Caki2 (cell line): ENCODE measurements at places on chromosomes 5 and 9.

- DNase-seq, result no peak
Measured at GRCh38 chr5:83374547-83374946, 97.0 kb upstream of the VCAN start.

- no peak for DNase-seq
Measured at GRCh38 chr5:14405706-14406553, 175.7 kb upstream of the OTULINL start.

DNA sequence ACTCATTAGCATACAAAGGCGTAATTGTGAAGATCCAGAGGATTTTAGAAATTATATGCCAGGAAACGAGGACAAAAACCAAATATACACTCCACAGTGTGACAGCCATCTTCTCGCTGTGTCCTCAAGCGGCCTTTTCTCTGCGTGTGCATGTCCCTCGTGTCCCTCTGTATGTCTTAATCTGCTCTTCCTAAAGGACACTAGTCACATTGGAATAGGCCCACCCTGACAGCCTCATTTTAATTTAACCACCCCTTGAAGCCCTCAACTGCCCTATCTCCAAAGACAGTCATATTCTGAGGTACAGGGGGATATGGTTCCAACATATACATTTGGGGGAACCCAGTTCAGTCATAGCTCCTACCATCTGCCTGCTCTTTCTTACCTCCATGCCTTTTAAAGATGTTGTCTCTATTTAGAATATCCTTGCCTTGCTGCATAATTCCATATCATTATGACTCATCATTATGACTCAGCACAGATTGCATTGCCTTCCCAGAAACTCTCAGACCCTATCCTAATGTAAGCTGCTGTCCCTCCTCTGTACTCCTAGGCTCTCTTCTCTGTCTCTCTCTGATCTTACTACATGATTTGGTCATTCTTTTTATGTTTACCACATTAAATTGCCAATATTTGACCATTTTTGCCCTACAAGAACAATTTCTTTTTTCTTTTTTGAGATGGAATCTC, 210.9 kb downstream of the AOPEP start:
- peak; percentile 60 for DNase-seq

DNA sequence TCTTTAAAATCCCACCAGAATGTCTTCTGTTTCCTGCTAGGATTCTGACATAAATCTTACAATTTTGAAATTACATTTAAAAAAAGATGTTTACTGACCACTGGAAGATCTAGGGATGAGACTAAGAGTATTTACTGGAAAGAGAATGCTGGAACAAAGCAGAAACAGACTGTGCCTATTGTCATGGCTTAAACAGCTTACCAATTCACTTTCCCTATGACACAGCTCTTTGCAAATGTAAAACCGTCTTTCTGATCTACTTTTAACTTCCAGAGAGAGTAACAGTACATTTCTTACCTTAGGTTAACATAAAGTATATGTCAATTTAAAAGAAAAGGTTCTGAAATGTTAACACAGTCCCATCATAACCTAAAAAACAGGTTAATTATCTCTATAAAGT, 10.7 kb downstream of the GIN1 start:
- no peak for DNase-seq

DNA sequence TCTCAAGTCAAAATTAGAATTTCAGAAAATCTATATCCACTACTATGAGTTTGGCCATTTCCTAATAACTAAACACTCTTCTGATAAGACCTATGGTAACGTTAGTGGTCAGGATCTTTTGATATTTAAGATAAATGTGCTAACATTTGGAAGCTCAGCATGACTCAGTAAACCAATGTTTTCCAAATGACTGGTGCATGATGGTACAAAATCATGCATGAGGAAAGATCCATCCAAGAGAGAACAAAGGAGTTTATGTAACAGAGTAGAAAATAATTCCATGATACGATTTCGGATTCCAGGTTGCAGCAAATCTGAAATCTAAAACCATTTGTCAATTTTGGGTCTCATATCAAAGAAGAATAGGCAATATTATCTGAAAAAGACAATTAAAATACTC, 279.2 kb downstream of the NSG2 start:
- DNase-seq, result peak; percentile 81

DNA sequence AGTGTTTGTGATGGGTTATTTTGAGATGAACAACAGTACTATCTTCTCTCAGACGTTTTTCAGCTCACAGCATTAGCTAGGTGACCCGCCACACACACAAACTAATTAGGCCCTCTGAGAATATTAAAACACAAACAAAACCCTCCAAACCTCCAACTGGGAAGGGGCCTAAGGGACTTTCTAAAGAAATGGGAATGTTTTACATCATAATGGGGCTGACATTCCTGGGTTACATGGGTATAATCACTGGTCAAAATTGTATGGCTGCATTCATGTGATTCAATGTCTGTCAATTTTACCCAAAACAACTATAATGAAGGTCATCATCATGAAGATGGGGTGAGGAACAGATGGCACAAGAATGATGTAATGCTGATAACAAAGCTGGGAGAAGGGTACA, 59.6 kb downstream of the SPTLC1 start:
- no peak for DNase-seq

DNA sequence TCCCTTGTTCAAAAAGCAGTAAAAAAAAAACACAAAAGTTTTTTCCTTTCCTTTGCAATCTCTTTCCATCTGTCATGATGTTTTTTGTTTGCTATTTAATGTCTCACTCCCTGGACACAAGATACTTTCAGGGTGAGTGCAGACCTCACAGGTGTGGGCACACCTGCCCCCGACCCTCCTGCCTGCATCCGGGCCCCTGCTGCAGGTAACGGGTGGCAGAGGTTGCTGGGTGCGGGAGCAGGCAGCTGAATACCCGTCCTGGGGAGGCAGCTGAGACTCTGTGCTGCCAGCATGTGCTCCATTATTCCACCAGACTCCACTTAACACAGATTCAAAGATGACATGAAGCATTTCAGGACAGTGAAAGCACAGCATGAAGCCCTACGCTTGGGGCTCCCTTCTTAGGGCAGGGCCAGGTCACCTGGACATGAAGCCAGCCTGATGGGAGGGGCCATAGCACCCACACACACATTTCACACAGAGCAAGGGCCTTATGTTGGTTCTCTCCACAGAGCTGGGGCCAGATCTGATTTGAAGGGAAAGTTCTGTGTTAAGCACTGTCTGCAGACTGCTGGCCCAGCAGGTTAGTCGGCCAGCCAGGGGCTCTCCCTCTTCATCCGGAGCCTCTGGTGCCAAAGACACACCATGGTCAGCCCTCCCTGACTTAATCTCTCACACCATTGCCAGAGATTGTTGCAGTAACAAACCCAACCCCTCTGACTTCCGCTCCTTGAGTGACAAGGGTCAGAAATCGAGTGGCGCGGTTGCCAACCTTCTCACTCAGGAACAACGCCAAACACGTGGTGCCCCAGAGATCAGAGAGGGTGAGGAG, 13.0 kb downstream of the NEK6 start:
- DNase-seq, result no peak

- DNase-seq, result no peak
Measured at GRCh38 chr5:40021007-40021406, 596.2 kb upstream of the DAB2 start.

GRCh38 chr9:77933019-77933418, 98.6 kb downstream of the GNAQ start:
- no peak for DNase-seq

DNA sequence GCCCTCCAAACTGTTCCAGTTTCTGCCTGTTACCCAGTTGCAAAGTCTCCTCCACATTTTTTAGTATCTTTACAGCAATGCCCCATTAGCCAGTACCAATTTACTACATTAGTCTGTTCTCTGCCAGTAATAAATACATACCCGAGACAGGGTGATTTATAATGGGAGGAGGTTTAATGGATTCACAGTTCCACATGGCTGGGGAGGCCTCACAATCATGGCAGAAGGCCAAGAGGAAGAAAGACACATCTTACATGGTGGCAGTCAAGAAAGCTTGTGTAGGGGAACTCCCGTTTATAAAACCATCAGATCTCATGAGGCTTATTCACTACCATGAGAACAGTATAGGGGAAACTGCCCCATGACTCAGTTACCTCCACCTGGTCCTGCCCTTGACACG, 600.7 kb upstream of the CDH6 start:
- peak; percentile 68 for DNase-seq

DNA sequence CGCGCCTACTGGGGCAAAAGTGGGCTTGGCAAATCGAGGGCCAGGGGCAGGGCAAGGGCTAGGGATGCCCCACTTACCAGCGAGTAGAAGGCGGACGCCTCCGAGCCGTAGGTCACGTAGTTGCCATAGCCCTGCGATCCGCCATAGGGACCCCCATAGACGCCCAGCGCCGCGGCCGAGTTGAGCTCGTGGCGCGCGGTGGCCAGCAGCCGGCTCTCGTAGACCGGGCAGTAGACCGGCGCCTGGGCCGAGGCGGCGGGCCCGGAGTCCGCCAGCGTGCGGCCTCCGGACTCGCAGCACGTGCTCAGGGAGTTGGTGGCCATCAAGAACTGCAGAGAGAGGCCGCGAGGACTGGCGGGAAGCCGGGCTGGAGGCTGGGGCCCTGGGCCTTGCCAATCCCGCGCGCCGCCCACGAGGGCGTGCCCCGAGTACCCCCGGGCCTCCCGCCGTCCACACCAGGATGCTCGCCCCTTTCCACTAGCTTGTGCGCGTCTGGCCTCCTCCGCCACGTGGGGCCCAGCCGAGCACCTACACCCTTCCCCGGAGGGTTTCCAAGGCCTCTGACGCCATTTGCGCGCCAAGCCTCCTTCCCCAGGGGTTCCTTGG, 891 bp downstream of the IRX4 start:
- no peak for DNase-seq

- no peak for DNase-seq
Measured at GRCh38 chr5:149563466-149563865, 12.2 kb upstream of the CSNK1A1 start.

DNA sequence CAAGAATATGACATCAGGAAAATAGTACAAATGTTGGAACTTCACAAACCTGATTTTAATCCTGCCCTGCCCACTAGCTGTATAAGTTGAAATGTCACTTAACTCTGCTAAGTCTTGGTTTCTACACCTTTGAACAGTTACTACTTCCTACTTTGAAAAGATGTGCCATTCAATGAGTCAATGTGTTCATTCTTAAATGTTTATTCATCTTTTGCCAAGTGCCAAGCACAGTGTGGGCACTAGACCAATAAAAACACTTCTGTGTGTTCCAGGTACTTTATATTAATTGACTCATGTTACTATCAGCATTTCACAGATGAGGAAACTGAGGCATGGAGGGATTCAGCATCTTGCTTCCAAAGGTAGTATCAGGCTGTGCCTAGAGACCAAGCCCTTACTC, 12.8 kb downstream of the PDCL start:
- DNase-seq, result no peak

DNA sequence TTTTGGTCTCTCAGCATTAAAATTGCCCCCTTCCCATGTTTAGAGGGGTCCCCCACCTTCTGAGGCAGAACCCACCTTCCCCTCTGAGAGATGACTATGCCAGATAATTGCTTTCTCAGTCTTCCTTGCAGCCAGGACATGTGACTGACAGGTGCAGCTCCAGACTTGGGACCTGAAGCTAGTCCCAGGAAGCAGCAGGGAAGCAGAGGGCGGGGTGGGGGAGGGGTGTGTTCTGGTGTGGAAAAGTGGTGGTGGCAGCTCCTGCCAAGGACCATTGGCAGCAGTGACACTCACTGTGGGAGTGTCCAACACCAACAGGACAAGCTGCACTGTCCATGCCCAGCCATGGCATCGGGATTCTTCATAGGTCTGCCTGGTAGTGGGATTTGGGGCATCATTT, 2.3 kb downstream of the EIF4E1B start:
- DNase-seq, result no peak

DNA sequence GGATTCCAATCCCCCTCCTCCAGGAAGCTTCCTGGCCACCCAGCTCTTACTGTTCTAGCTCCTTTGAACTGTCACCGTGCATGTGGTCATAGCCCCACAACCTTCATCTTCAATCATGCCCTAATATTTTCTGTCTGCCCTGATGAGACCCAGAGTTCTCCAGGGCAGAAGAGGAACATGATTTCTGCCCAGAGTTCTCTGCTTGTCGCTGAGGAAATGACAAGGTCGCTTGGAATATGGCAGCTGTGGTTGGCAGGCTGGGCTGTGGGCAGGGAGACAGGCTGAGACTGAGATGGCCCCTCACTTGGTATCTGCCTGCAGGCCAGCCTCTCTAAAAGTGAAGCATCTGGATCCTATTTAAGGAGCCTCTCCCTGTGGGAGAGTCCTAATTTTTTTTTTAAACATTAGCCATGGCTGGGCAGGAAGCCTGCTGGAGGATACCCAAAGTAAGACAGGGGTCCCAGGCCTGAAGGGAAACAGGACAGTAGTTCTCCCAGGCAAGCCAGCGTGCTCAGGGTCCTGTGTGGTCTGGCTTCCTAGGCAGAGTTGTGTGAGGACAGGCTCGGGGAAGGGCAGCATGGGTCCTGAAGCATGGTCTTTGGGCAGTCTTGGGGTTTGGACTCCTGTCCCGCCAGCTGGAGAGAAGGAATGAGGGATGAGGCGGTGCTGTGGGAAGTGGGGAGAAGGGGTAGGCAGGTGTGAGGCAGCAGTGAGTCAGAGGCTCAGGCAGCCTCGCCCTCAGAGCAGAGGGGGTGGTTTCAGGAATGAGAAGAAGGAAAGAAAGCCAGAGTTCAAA, 242.1 kb downstream of the FSTL4 start:
- no peak for DNase-seq

DNA sequence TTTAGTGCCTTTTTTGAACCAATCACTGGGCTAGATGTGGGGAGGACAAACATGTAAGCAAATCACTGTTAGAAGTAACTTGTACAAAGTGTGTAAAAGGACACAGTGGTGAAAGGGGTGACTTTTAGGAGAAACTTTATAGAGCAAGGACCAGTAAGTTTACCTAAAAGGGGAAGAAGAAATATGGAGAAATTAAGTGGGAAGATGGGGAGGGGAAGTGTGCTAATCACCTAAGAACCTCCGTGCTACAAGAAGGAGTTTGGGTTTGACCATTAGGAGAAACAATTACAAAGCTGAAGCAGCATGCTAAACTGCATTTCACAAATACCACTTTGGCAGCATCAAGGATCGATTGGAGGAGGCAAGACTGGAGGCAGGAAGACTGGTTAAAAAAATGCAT, 17.3 kb downstream of the ITGA1 start:
- DNase-seq, result no peak

- DNase-seq, result no peak
Measured at GRCh38 chr5:32810804-32811203, 99.7 kb downstream of the NPR3 start.

- DNase-seq, result no peak
Measured at GRCh38 chr5:38319491-38319890, 61.1 kb downstream of the EGFLAM start.
